ENCODE measurements at places on chromosomes 16 and 17. TPM values are rescaled to one million over a fixed set of nuclear protein-coding genes. Genes with fewer than 3 reads are reported as not detected.
A peak's percentile ranks its signal among the peaks of the same experiment; 100 is the strongest.

The C1QTNF8 gene
- not detected for total RNA-seq

- DNase-seq = no peak
Observed at GRCh38 chr16:64312980-64313379, 808.9 kb downstream of the CDH11 start.

- no peak for DNase-seq
Observed at GRCh38 chr17:80618304-80618703, 73.7 kb downstream of the RPTOR start.

- no peak for DNase-seq
Observed at GRCh38 chr16:52076801-52077201, 470.1 kb downstream of the TOX3 start.

DNA sequence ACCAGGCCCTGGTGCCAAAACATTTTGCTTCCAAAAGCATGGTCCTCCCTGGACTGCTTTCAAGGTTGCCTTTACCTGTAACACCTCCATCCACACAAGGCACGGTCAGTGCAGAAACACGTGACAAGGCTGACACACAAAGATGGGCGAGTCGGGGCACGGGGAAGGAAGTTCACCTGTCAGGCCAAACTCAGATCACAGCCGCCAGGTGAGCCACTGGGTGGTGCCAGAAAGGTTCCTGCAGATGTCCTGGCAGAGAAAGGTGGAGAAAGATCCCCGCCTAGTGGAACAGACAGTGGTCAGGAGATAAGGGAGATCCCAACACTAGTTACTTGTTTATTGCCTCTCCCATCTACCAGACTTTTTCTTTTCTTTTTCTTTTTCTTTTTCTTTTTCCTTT lies 155.3 kb downstream of the AIPL1 start:
- peak; percentile 55 for DNase-seq

GRCh38 chr16:80577485-80578280 lies 36.9 kb downstream of the DYNLRB2 start:
- DNase-seq = no peak

DNA sequence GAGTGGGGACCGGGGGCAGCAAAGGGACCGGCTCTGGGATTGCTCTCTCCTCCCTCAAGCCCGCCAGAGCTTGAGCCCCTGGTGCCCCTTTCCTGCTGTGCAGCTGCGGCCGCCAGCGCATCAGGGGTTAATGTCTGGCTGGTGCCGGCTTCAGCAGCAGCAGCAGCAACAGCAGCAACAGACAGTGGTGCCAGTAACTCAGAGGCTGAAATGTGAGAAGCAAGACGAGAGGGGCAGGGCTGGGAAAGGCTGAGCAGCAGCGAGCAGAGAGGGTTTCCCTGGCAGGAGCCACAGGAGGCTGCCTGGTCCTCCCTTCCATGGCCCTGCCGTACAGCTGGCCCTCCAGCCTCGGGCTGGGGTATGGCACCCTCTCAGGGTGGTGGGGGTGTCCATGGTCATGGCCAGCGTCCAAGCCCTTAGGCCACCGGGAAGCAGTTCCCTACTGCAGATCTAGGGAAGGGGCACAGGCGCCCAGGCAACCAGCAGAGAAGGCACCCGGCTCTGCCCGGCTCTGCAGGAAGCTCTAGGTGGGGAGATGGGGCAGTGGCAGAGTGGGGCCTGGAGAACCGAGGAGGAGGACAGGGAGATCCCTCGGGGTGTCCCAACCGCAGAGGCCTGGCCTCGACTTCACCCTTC lies 21.1 kb upstream of the TFAP4 start:
- peak; percentile 63 for DNase-seq

All from Calu3 (cell line).